T-helper 2 cell (primary cell): ENCODE measurements at places on chromosomes 3 and 15.

GRCh38 chr3:39435006-39435748 is 28.7 kb downstream of the RPSA start:
- DNase-seq, result no peak

DNA sequence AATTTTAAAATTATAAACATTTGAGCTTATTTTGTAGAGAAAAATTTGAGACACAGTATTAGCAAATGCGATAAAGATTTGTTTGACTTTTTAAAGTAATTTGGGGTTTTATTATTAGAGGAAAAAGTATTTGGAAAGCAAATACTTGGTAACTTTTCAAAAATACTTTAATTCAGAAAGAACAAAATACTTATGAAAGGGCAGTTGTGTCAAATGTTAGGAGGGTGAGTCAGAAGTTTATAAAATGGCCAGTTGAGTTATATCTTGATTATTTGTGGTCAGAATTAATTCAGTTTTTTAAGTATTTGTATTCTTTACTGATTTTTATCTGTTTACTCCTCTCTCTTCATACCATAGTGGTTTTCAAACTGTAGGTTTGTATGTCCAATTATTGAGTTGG is 12.1 kb downstream of the LACTB start:
- no peak for DNase-seq

DNA sequence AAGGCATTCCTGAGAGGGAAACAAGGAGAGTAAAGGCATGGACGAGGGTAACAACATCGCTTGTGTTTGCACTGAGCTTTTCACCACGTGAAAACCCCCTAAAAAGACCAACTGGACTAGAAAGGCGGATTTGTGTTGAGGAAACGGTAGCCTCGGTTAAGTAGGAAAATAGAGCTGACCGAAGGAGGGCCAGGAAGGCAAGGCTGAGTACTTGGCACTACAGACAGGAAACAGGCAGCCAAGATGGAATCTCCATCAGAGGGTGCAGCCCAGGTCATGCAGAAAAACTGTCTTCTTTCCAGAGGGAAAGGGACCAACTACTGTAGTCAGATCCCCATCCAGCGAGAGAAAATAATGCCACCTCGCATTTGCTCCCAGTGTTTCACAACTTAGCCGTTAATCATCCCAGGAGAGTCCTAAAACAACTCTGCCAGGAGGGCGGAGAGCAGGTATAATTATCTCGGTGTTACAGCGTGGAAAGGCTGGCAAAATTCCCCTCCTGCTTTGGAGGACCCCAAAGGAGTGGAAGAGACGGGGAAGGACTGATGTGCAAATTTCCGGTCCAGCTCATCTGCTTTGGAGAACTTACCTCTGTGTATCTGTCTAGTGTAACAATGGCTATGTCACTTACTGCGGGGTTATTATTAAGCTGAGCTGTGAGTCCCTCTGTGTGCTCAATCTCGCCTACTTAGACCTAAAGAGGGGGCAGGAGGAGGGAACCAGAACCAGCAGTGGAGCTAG is 77.2 kb downstream of the MYO1E start:
- DNase-seq, result no peak

DNA sequence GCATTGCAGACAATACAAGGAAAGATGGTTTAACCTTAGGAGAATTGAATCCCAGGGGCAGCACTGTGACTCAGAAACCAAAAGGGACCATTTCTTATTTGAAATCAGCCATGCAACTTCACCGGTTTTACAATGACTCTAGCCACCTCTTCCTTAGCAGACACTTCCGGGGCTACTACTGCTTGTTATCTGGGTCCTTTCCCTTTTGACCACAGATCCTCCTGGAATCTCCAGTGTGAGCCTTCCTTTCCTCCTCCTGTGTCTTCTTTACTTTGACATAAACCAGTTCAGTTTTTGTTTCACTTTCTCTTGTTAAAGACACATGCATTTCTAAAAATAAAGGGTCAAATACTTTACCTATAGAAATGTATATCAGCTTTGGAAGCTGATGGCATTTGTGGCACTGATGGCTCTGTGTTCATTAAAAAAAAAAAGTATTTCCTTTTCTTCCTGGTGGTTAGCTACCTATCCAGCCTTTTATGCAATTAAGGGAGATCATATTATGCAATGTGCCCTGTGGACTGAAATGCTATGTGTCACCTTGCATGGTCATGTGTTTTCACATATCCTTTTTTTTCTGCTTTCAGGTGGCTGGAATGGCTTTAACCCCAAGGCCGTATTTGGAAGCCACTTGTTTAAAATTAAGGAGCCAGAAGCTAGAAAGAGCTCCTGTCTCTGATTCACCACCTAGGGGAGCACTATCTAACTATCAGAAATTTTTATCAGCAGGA is 296.2 kb downstream of the CHL1 start:
- no peak for DNase-seq

DNA sequence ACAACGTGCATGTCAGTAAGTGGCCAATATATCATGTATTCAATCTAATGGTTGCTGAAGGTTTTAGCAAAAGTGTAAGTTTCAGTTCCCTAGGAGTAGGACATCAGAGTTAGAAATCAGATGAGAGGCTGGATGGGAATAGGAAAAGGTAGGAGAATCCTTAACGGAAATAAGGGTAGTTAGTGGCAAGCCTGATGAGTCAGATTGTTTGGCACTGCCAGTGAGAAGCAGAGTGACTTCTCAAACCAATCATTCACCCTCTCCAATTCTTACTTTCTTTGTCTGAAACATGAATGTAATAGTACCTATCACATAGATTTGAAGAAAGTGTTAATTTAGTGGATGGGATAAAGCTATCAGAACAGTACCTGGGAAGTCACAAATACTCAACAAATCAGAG is 894.0 kb downstream of the NTRK3 start:
- DNase-seq, result no peak

DNA sequence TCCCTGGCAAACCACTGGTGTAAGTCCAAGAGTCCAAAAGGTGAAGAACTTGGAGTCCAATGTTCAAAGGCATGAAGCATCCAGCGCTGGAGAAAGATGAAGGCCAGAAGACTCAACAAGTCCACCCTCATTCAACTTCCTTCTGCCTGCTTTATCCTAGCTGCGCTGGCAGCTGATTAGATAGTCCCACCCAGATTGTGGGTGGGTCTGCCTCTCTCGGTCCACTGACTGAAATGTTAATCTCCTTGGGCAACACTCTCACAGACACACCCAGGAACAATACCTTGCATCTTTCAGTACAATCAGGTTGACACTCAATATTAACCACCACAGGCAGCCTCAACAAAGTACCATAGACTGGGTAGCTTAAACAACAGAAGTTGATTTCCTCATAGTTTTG is 245.9 kb upstream of the IGF1R start:
- DNase-seq, result no peak

GRCh38 chr15:98062869-98063268 is 102.4 kb downstream of the ARRDC4 start:
- no peak for DNase-seq

DNA sequence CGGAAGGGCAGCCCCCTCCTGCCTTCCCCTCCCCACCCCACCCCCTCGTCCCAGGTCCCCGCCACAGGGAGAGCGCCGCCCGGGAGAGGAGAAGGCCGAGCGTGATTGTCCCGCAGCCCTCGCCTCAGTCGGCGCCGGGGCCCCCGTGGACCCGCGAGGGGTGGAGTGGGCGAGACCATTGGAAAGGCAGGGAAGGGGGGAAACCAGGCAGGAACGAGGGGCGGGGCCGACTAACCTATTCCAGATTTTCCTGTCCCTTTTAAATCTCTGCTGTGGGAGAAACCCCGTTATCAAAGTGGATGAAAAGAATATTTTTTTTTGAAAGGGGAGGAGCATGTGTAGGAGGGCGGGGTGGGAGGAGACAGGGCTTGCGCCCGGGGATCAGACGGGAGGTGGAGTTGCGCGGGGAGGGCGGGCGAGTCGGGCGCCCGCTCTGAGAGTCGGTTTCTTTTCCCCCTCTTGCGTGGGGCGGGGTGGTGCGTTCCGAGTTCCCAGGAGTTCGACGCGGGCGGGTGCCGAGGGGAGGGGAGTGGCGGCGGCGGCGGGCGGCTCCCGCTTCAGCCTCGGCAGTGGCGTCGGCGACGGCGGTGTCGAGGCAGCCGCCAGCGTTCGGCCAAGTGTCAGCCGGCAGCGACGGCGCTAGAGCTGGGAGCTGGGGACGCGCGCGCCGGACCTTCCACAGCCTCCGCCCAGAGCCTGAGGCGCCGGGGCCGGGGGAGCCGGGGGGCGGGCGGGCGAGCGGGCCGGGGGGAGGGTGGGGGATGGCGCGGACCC is at the start of gene NECTIN3:
Gene NECTIN3, plus strand, starts transcription at position 560 of the 774 bp plus-strand sequence. Its CDS starts 202 bp downstream, at position 762.
- DNase-seq, result peak; percentile 82

DNA sequence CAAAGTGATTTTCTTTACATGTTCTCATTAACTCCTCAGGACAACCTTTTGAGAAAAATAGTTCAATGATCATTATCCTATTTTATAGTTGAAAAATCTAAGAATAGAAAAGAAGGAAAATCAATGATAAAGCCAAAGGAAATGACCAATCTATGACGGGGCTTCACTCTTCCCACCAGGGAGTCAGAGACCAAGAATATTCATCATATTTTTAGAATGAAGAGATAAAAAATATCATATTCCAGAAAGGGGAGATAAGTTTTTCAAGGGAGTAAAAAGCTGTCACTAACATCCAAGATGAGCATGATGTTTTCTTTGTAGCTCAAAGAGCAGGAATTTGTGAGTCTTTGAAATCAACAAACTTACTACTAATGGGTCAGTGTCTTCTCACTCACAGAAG is 71.5 kb upstream of the LPP start:
- DNase-seq, result no peak

- DNase-seq, result no peak
Measured at GRCh38 chr3:45701172-45701867, 12.1 kb downstream of the SACM1L start.

DNA sequence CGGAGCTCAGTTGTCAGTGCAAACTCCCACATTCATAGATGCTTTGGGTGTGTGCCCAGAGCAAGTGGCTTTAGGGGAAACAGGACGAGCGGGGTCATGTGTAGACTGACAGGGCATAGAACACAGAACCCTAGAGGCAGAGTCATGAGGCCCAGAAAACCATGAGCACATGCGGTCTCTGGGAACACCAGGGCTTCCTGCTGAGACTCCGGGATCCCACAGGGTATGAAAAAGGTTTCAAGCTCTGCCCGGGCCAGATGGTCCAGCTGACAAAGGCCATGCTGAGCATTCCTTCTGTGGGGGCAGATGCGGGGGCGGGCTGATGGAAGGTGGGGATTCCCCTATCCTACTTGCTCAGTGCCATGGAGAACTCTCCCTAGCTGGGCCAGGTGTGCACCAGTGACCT is 44.8 kb downstream of the ROPN1B start:
- no peak for DNase-seq

DNA sequence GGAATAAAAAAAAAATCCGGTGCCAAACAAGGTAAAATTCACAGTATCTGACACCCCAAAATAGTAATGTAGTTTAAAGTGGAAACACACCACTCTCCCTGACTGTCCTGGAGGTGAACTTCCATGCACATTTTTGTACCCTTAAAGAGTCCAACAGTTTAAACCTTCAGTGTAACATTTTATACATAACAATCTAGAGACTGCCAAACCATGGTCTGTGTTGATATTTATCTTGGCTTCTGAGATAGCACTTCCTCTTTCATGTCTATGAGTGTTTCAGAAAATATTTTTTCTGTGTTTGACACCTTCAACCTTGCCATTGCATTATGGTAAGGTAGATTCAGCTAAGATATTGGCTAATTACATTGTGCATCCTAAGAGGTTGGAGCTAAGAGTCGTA is 13.9 kb downstream of the TMEM45A start:
- no peak for DNase-seq

GRCh38 chr3:114213627-114214541 is 23.5 kb downstream of the ZNF80 start:
- peak; percentile 79 for DNase-seq

DNA sequence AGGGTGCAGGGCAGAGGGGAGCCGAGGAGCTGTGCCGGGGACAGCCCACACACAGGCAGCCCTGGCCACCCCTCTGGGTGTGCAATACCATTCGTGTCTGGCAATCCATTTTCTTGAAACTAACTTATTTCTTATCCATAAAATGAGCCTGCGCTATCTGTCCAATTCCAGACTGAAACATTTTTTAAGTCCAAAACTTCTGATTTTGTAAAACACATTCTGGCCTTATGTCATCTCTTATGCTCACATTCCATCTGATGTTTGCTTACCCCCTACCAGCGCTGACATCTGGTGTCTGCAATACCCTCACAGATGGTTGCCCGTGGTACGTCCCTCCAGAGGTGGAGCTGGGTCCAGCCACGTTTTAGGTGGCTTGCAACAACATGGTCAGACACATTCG is 31.8 kb downstream of the PCSK6 start:
- DNase-seq, result no peak
